ENCODE measurements at places on chromosomes 16 and 17. TPM values are rescaled to one million over a fixed set of nuclear protein-coding genes. Genes with fewer than 3 reads are reported as not detected.

Gene MMP2
- 142 TPM for total RNA-seq

Gene KIFC3
- 46.1 TPM for total RNA-seq

- no peak for DNase-seq
Observed at GRCh38 chr16:668519-669171, 713 bp downstream of the RHOT2 start.

- DNase-seq = no peak
Observed at GRCh38 chr16:85715169-85716021, 26.6 kb upstream of the GINS2 start.

Gene MMP28
- total RNA-seq = 2.1 TPM

DNA sequence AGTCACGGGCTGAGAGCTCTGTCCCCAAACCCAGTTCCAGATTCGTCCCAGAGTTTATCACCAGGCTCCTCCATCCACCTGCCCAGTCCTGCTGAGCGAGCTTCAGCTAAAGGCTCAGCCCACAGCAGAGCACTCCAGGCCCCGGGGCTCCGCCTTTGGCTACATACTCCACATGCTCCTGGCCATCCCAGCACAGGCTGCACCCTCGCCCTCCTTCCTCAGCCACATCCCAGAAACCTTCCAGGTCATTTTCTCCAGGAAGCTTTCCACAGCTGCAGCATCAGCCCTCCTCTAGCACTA, 4.7 kb upstream of the CD2BP2 start:
- DNase-seq = no peak

DNA sequence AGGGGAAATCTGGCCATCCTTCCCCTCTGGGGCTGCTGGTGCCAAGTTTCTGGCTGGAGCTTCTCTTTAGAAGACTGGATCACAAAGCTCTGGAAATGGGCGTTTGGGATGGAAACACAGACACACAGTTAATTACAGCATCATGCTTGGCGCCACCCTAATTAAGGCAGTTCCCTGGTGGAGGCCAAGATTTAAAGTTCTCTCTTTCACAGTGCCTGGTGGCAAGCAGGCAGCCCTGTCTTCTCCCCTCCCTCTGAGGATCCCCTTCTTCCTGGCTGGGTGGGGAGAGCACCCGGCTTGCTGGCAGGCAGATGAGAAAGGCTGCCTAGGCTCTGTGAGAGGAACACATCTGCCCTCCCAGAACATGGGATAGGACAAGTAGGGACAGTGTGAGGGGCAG, 59.0 kb upstream of the NKD1 start:
- no peak for DNase-seq

DNA sequence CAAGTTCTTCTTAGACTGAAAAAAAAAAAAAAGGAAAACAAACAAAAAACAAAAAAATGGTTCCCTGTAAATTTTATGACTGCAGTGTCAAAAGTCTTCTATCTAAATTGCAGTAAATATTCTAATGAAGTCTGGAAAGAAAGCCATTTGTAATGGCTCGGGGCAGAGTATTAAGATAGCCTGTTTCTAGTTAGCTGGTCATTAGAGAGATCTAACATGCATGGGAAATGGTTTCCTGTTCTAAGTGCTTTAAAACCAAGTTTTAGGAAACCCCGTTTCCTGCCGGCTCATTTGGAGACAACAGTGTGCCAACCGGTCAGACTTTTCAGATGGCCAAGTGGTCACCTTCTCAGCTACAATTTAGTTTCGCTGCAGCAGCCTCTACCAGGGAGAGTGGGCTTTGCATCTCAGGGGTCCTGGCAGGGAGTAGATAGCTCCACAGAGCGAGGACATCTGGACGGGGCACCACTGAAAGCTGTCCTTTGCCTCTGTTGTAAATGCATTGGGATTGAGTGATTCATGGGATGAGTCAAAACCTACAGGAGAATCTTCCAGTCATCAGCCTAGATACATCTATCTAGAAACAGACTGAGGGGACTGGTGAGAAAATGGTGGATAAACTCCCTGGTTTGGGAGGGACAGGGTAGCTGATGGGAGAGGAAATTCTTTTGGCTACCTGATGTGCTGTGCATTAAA, 473.2 kb upstream of the SALL1 start:
- no peak for DNase-seq

DNA sequence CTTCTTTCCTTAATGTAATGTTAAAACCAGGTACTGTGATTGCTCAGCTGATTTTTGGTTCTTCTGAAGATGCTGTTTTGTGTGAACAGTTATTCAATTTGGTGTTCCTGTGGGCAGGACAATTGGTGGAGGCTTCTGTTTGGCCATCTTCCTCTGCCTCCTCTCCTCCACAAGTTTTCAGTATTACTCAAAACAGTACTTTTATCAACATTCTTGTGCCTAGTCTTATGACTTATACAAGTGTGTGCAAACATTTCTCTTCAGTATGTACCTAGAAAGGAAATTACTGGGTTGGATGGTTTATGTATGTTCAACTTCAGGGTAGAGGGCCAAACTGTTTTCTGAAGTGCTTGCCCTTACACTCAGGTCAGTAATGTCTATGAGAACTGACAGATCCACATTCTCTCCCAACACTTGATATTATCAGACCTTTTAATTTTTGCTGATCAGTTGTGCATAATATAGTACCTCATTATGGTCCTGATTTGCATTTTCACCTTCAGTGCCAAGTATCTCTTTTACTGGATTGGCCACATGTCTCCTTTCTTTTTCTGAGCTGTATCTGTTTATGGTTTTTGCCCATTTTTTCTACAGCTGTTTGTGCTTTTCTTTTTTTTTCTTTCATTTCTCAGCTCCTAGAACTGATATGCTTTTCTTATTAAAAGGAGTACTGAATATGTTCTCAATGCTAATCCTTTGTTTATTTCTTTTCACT, 50.9 kb downstream of the ERCC4 start:
- no peak for DNase-seq

- DNase-seq = no peak
Observed at GRCh38 chr17:1454541-1454940, 1.5 kb downstream of the CRK start.

- no peak for DNase-seq
Observed at GRCh38 chr17:58999500-58999899, 107.2 kb downstream of the TRIM37 start.

Gene USP43
- not detected for total RNA-seq

Gene SULT1A4
- 6.5 TPM for total RNA-seq

- no peak for DNase-seq
Observed at GRCh38 chr16:57178793-57179212, 7.0 kb downstream of the PSME3IP1 start.

DNA sequence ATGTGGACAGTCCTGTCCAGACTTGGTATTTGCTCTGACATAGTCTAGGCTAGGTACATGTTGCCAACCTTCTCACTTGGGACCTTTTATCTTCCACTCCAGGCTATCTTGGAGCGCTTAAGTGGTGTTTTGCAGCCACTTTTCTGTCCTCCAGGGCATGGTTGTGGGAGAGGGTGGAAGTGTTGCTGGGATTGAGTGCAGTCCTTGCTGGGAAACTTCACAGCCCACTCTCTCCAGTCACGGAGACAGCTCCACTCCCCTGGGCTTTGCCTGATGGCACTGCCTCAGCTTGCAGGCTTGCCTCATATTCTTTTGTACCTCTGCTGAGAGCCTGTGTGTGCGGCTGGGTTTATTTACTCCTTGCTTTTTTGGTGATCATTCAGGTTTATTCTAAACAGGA, 17.4 kb downstream of the RPA1 start:
- no peak for DNase-seq

Gene PDXDC1
- total RNA-seq = 74.5 TPM

- no peak for DNase-seq
Observed at GRCh38 chr16:47110939-47111338, 32.8 kb downstream of the NETO2 start.

Gene GPRC5B
- 104 TPM for total RNA-seq

DNA sequence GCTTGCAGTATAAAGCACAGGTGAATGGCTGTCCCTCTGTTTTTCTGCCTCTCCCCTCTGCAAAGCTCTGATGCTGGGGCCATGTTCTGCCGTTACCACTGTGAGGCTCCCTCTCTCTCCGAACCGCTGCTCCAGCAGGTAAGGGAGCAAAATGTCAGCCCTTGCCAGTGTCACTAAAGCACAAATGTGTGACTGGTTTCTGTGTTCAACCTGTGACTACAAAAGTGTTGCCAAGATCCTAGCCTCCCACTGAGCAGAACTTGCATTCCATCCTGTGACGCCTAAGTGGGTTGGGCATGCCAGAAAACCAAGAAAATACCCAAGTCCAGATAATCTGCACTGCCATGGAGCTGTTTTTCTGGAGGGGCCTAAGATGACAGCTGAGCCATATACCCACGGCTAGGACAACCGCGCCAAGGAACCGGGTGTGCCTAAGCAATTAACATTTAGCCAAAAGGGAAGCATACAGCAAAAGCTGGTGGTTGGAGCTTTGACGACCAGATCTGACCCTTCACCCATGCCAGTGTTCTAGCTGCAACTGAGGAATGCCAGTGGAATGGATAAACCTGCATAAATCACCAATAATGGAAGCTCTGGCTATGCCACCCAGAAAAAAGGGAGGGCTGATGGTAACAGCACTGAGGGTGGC, 35.0 kb downstream of the PSME3IP1 start:
- no peak for DNase-seq

GRCh38 chr16:10949424-10949970, 5.1 kb downstream of the CLEC16A start:
- no peak for DNase-seq

DNA sequence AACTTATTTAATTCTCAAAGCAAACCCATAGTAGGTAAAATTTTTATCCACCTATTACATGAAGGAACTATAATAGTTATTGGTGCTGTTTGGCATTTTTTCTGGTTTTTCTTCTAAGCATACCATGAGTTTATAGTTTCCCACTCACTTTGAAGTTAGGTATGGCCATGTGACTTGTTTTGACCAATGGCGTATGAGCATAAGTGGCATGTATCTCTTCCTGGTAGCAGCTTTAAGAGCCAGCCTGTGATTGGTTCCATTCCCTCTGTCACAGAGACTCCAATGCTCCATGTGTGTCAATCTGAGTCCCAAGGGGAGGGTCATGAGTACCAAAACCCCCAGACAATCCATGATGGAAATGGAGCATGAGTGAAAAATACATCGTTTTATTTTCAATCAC, 282.9 kb upstream of the N4BP1 start:
- no peak for DNase-seq

Gene AGRP
- total RNA-seq = not detected

Gene ZSCAN10
- total RNA-seq = not detected

- DNase-seq = peak; percentile 53
Observed at GRCh38 chr17:17205368-17206123, 587 bp downstream of the PLD6 start.

Gene WNT3
- 1.6 TPM for total RNA-seq

- DNase-seq = no peak
Observed at GRCh38 chr17:75777296-75777922, 7.2 kb upstream of the UNK start.

Gene ADAMTS18
- 0.14 TPM for total RNA-seq

DNA sequence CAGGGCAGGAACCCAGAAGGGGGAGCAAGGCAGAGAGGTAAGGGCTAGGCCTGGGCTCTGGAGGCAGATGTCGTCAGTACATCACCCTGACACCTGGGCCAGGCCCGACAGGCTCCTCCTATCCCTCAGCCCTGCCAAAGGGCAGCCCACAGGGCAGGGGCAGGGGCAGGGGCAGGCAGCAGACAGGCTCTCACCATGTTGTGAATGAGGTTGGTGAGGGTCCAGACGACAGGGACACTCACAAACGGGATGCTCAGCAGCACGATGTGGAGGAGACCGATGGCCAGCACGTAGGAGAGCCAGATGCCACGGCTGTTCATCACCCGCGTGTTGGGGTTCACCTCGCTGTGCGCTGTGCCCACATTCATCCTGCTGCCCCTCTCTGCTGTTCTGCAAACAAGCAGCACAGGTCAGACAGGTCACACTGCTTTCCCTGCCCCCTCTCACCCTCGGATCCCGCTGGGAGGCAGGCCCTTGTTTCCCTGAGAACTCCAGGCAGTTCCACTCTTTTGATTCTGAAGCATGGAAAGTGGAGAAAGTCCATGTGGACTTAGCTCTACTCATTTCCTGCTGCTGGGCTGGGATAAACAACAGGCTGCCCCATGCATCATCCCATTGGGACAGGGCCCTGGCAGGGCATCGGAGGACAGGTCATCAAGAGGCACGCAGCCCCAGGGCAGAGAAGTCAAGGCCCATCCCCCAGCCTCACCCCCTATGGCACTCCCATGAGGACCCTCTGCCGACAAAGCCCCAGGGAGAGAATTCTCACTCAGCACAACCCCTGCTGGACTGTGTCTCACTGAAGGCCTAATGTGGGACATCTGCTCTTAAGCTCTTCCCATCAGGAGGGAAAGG, 3.3 kb downstream of the ORMDL3 start:
- DNase-seq = no peak

DNA sequence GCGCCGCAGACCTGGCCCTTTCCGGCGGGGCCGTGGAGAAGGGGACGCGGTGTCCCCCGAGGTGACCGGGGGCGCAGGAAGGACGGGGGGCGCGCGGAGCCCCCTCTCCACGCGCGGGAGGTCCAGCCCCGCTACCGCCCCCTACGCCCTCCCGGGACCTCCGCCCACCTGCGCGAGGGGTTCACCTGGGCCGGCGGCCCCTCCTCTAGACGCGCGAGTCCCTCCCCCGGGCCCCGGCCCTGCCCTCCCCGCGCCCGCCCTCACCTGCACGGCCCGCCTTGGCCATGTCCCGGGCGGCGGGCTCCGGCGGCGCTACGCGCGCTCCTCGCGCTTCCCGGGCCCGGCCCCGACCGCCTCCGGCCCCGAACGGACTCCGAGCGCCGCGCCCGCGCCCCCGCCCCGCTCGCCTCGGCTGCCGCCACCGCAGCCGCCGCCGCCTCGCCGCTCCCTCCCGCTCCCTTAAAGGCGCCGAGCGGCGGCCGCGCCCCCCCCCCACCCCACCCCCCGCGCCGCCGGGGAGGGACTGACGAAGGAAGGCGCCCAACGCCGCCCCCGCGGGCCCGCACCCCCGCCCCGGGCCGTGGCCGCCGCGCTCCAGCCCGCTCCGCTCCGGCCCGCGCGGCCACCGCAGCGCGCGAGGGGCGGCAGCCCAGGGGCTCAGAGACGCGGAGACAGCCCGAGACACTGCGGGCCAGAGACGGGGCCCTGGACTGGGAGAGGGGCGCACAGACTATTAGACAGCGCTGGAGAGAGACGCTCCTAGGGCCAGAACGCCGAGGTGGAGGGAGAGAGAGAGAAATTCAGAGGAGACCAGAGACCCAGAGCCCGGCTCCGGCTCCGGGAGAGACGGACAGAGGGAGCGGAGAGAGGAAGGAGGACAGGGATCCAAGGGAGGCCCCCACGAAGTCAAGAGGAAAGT, at the start of gene PITPNM3:
TSS of gene PITPNM3 (minus strand) at position 435 of the 919 bp plus-strand sequence. CDS start at position 286, 149 bp downstream.
- DNase-seq = no peak
